ENCODE measurements at places on chromosomes 7 and 10.

GRCh38 chr7:105689067-105689819 lies 108.0 kb upstream of the EFCAB10 start:
- no peak for ATAC-seq

DNA sequence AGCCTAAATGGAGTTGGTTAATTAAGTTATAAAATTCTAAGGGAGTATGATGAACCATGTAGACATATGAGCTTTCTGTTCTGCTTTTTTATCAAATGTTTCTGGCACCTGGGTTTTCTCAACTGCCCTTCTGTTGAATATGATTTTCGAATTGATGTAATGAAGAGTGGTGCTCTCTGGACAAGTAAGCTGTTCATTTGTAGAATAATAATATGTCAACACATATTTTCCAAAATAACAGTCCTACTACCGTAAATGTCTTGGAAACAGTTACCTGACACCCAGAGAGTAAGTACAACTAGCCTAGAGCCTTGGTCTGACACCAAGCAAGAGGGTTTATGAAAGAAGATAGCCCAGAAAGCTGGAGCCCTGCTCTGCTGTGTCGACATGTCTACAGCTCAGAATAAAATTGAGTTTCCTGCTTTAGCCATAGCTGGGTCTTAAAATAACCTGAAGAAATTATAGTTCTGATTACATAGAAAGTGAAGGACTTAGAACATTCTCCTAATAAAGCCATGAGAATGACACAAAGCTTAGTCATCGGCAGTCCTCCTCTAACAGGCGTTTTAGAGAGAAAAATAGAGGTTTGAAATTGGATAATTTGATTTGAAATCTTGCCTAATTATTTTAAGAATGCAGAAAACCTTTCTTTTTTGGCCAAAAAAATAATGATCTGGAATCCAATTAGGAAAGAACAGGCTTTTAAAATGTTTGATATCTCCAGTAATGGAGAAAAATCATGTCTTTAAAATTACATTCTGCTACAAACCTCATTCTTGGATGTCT lies 25.1 kb downstream of the HDAC9 start:
- ATAC-seq: no peak

DNA sequence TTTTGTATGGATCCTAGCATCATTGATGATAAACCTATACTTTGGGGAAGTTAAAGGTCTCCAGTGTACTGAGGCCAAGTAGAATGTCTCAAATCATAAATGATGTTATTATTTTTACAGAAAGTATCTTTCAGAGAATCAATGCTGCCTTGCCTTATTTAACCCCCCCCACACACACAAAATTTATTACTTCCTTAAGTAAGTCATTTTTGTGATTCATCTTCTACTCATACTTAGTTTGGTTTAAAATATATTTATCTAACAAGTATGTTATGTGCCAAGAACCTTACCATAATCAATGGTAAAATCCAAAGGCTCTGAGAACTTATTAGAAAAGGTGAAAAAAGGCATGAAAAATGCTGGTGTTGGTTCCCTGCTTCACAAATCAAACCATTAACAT lies 18.8 kb upstream of the CLDN12 start:
- no peak for ATAC-seq

- ATAC-seq: no peak
Observed at GRCh38 chr7:92412745-92413144, 34.5 kb upstream of the GATAD1 start.

DNA sequence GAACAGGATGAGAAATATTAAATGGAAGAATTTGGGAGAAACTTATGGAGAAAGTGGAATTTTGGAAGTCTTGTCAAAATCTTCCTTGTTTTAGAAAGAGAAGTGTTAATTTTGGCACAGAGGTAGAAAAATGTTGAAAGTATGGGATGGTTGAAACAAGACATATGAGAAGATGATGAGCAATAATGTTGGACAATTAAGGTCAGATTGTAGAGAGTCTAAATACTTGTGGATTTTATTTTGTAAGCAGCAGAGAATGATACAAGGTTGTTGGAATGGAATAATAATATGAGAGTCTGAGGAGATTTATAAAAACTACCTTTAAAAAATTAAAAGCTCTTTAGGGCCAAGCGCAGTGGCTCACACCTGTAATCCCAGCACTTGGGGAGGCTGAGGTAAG lies 34.6 kb downstream of the PHTF2 start:
- ATAC-seq: no peak

- ATAC-seq: no peak
Observed at GRCh38 chr10:11300026-11300425, 282.4 kb downstream of the CELF2 start.

DNA sequence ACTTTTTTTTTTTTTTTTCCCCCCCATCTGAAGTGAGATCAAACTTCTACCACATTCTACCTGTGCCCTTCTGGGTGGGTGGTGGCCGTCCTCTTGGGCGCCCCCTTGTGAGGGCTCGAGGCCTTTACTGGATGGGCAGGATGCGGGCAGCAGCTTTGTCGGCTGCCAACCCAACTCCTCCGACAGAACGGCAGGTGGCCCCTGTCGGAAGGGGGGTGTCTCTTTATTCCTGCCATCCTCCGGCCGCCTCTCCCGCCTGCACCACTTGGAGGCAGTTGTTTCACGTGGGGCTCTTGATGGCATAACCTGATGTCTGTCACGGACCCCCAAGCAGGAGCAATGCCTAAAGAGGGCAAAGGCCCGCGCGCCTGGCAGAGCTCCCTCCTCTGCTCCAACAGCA lies 31.0 kb downstream of the AMZ1 start:
- ATAC-seq: peak; percentile 26

- no peak for ATAC-seq
Observed at GRCh38 chr10:124035306-124035927, 58.0 kb downstream of the CHST15 start.

DNA sequence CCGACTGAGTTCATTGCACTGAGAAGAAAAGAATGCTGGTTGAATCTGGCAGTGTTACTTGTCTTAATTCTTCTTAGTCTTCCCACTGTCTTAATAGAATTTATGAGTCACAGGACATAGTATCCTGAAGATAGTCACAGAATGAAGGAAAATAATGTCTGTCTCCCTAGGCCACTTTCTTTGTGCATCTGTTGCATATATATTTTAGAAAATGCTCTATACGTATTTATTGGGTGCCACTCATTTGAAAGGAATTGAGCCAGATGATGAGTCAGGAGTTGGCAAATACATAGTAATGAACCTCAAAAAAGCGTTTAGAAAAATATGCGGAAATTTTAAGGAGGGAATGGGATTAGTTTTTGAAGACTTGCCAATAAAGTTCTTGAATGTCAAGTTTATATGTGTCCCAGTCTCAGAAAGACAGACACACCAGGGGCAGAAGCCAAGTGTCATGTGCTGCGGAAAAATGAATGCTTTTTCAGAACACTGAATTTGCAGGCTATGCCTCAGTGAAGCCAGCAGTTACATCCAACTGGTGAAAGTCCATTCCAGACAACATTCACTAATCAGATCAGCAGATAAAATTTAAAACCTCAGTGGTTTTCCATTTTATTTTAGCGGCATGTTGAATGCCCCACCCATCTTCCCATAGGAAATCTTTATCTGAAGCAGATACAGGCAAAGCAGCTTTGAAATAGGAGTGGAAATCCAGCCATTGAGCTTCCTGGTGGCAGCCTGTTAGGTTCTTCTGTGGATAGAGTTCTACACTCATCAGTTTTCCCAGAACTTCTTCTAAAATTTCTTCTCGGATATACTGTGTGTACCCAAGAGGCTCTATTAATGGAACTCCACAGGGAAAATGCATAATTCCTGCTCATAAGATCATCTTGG lies 308.4 kb downstream of the BICC1 start:
- ATAC-seq: no peak

DNA sequence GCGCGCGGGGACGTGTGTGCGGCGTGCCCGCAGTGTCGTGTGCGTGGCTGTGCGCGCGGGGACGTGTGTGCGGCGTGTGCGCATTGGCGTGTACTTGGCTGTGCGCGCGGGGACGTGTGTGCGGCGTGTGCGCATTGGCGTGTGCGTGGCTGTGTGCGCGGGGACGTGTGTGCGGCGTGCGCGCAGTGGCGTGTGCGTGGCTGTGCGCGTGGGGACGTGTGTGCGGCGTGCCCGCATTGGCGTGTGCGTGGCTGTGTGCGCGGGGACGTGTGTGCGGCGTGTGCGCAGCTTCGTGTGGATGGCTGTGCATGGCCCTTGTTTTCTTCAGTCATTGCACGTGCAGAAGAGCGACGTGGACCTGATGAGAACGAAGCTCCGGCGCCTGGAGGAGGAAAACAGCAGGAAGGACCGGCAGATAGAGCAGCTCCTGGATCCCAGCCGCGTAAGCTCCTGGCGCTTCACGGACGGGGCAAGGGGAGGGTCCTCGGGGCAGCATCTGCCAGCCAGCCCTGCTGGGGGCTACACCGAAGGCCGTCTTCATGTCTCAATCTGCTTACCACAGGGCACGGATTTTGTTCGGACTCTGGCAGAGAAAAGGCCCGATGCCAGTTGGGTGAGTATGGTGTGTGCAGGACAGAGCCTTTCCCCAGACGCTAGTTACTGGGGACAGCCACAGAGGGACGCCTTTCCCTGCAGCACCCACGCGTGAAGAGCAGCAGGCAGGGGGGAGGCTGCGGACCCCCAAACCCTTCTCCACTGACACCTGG lies 19.3 kb downstream of the IQCE start:
- no peak for ATAC-seq

Measured in activated T-helper 17 cell treated with anti-CD3 and anti-CD28 coated beads, Interleukin-2, amount 50 U/mL, for 72 hours (primary cell).